Karpas-422 (cell line): ENCODE measurements at places on chromosomes 12 and 14. TPM values are rescaled to one million over a fixed set of nuclear protein-coding genes. Genes with fewer than 3 reads are reported as not detected.

ESPL1 gene
- total RNA-seq, result 9.4 and 22.8 TPM in 2 replicates

ANAPC5 gene
- total RNA-seq, result 173 and 181 TPM in 2 replicates

TC2N gene
- total RNA-seq, result not detected in 2 replicates

C12orf54 gene
- total RNA-seq, result not detected in 2 replicates

PLEKHG7 gene
- total RNA-seq, result not detected in 2 replicates

ITFG2 gene
- 31.9 and 54.5 TPM in 2 replicates for total RNA-seq

CCDC196 gene
- not detected in 2 replicates for total RNA-seq

PTGER2 gene
- not detected in 2 replicates for total RNA-seq

SYCP3 gene
- not detected in 2 replicates for total RNA-seq

DNA sequence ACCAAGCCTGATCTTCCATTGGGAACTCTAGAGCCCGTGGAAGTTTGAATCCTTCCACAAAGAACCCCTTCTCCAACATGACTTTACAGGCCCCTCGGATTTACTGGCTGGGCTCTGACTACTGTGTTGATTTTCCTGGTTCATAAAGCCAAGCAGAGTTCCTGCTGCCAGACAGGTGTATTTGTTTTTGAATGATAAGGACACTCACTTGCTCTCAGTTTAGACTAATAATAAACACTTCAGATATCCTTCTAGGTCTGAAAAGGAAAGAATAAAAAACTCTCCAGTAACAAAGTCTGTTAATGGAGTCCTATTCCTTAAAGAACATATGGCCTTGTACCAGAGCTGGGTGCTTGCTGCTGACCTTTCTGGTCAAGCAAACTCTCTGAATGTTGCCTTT is 31.0 kb downstream of the SIX1 start:
- DNase-seq, result no peak

DNA sequence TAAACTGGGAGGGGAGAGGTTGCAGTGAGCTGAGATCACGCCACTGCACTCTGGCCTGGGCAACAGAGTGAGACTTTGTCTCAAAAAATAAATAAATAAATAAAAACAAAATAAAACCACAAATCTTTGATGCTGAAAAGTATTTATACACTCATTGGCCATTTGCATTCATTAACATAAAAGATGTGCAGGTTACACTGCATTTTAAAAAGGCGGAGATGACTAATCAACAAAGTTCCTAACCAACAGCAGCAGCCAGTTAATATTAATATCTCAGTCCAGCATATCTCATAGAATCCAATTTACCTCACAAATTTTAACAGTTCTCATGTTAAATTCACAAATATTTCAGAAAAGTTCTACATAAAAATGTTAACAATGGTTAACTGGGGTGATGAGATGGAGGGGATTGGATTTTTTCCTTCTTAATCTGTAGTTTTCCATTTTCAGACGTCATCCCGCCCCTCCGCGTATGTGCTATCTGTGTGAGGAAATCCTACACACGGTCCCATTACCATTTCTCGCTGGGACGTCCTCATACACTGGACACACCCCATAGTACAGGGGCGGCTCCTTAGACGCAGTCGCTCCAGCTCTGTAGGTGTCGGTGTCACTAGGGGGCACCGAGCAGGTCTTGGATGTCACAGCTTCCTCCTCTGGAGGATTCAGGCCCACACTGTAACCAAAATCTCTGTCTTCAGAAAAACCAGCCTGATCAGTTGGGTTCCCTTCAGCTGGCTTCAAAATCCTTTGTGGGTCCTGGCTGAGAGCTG is 7.3 kb downstream of the ANKLE2 start:
- DNase-seq, result no peak

DNA sequence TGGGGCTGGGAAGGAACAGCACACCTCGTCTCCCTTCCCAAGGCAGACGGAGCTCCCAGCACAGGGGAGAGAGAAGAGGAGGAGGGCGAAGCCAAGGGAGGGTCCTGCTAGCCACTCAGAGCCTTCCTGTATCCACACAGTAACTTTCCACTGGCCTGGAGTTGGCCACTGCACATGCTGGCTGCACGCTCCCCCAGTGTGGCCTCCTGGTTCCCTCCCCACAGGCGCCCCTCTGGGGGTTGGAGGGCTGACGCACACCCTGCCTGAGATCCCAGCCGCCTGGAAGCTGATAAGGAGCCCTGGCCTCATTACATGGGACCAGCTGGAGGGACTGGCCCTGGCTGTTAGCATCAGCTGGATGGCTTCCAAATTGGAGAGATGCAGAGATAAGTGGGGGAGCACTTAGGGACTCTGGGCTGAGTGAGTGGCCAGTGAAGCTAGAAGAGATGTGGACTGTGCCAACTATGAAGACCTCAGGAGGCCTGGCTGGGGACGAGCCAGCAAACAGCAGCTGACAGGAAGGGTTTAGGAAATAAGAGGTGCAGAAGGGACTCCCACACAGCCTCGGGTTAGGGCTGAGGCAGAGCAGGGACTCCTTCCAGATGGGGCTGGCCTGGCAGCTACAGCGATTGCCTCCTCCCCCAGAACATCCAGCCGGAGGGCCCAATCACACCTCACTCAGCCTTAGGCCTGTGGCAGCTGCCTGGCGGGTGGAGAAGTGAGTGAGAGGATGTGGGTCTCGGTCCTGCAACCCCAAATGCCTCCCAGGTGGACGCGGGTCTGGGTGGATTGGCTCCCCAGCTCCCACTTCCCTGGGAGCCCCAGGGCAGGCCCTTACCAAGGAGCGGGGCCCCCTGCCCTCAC is 26.3 kb upstream of the BCDIN3D start:
- peak; percentile 86 for DNase-seq

- no peak for DNase-seq
Observed at GRCh38 chr12:108657130-108657745, 23.5 kb upstream of the SELPLG start.

DNA sequence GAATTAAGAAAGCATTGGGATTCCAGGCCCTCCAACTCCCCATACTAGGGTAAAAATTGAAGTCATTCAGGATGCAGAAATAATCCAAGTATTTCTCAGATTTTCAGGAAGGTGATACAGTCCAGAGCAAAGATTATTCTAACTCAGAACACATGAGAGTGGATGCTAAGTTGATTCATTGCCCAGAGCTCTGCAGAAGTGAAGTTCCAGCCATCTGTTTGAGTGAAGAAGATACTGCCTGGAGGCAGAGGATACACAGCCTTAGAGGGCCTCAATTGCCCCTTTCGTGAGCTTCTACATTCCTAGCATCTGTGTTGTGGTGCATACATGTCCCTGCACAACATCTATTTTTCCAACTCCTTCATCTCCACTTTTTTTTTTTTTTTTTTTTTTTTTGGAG is 36.9 kb upstream of the SMUG1 start:
- no peak for DNase-seq

- DNase-seq, result no peak
Observed at GRCh38 chr12:116360579-116361413, 83.3 kb upstream of the MED13L start.

GRCh38 chr12:94621662-94622359 is 28.5 kb downstream of the TMCC3 start:
- DNase-seq, result no peak

DNA sequence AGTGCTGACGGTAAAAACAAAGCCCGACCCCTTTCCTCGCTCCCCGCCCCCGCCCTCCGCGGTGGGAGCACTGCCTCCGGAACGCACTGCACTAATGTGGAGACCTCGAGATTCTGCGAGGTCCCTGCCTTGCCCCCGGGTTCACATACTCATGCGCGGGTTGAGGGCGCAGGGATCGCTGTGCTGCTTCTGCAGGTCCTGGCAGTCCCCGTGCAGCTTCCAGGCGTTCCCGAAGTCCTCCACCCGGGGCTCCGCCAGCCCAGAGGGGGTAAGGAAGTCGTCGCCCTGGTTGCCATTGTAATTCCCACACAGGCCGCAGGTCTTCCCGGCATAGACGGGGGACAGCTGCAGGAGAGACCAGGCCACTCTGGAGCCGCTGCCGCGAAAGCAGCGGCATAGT is 66.8 kb downstream of the VWF start:
- DNase-seq, result no peak

DNA sequence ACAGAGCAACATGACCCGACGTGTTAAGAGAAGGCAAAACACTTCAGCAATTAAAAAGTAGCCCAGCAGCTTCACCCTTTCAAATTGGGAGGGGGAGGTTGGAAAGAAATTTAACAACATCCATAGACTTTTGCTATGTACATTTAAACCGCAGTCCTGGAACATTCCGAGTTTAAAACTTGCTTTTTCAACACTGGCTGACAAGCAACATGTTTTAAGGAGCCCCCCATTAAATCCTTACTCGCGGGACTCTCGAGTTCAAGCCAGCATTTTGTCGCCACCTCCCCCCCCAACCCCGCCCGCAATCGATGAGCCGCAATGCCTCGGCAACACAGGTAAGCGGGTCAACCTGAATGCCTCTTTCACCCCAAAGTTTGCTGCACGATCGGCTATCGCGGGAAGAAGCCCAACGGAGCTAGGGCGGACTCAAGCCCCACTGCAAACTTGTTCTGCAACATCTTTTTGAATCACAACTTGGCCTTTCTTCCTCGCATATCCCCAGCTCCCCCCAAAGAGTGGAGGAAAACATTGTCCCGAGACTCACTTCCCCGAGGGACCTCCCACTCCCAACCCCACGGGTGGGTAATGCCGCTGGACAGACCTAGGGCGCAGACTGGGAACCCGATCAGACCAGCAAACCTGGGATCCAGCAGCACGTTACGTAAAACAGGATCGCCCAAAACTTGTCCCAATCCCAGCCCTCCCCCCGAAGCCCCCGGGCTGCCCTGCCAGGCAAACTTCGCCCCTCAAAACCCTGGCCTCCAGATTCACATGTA is 777 bp downstream of the ZFP36L1 start:
- DNase-seq, result peak; percentile 81
